ENCODE measurements at places on chromosomes 1 and 21.

- DNase-seq = peak; percentile 94
Observed at GRCh38 chr1:115373305-115373704, 35.3 kb upstream of the NGF start.

DNA sequence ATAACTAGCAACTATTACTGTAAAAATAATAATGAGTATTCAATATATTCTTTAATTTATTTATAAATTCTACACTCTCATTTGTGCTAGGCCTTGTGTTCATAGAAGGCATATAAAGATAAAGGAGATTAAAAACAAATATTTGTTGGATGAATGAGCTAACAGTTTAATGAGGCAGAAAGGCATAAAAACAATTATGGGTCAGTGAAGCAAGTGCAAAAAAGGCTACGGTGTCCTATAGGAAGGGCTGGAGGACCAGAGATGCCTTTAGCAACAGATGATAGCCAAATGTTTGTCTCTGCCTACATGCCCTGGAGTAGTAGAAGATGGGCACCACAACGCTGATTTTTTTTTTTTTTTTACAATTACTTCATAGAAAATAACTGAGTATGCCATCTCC lies 45.7 kb downstream of the PTGS2 start:
- no peak for DNase-seq

DNA sequence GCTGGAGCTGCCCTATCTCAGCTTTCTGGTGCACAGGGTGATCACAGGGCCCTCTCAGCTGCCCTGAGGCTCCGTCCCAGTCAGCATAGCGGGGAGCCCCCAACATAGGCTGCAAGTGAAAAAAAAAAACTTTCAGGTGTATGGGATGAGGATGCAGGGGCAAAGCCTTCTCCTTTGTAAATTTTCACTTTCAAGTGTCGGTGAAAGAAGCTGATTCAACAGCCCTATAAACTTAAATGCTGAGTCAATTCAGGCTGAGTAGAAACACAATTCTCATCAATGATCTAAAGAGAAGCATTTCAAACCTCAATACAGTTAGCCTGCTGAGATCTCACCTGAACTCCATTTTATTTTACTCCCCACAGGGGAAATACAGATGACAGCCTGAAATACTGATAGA lies 171.2 kb downstream of the SEC16B start:
- no peak for DNase-seq

DNA sequence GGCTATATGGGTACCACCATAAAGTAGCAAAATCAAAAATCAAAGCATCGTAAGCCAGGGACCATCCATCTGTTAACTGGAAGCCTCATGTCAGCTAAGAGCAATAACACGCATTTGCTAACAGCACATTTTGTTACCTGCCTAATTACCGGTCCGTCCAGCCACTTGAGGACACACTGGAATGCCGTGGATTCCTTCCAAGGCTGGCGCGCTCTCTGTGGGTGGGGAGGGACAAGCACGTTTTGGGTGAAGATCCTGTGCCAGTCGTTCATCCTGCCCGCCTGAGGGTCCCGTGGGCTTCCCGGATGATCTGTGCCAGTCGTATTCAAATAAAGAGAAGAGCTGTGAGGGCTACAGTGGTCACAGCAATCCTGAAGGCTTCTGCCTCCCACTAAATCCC lies 6.2 kb downstream of the NPHP4 start:
- no peak for DNase-seq

DNA sequence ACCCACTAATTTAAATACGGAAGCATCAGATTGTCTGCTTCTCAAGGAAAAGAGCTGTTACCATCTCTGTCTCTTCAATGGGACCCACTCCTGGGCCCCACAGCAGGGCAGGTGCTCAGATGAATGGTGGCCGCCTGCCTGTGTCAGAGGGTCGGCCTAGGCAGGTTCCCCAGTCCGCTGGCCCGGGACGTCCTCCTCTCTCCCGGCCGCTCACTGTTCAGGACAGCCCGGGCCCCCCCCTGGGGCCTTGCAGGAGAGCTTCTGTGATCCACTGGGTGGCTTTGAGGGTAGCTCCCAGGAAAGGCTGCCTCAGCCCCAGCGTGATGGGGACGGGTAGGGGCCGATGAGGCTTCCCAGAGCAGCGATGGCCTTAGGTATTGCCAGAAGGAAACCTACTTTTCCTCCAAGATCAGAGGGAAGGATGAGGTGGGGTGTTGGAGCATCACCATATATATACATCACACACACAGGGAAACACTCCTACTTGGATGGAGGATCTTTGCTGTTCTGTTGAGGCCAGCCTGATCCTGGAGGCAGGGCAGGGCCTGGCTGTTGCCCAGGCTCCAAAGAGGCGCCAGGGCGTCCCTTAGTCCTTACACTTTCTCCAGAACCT lies 231.3 kb downstream of the SDCCAG8 start:
- DNase-seq = no peak
